ENCODE measurements at places on chromosomes 12 and 14.

DNA sequence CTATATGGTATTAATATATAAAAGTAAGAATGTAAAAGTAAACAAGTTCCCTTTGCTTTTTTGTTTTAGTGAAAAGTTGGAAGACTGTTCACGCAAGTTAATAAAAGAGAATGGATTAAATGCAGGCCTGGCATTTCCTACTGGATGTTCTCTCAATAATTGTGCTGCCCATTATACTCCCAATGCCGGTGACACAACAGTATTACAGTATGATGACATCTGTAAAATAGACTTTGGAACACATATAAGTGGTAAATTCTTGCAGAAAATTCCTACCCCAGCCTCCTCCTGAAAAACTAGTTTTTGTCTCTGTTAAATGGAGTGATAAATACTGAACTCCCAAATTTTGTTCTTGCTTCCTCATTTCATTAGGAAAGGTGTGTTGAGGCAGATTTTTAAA, 20.9 kb downstream of the METAP2 start:
- no peak for DNase-seq

- no peak for DNase-seq
Observed at GRCh38 chr14:24179294-24179960, 7.5 kb downstream of the REC8 start.

GRCh38 chr12:101995684-101996083, 66.1 kb downstream of the WASHC3 start:
- DNase-seq = no peak

- DNase-seq = no peak
Observed at GRCh38 chr14:104731320-104732294, 7.6 kb downstream of the ADSS1 start.

DNA sequence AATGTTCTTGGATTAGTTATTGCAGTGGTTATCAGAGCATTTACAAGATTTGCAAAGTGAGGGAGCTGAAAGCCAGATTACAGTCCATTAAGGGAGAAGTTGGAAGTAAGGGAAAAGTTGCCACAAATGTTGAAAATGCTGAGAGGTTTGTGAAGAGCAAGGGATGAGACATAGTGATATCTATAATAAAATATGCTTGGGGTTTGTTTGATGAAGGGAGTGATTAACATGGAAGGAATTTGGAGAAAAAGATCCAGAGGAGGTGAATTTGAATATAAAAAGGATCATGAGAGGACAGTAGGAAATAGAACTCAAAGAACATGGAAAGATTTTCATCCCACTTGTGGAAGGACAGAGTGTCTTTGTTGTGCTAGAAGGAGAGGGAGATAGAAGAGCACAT, 19.3 kb upstream of the CCER1 start:
- DNase-seq = peak; percentile 31

- no peak for DNase-seq
Observed at GRCh38 chr14:22846811-22847307, 10.5 kb downstream of the MMP14 start.

- DNase-seq = no peak
Observed at GRCh38 chr14:77098529-77099353, 683 bp downstream of the CIPC start.

GRCh38 chr12:53775478-53776145, 23.8 kb upstream of the CISTR start:
- DNase-seq = peak; percentile 73

- no peak for DNase-seq
Observed at GRCh38 chr12:95141310-95141709, 67.9 kb upstream of the NR2C1 start.

- no peak for DNase-seq
Observed at GRCh38 chr14:89457007-89457406, 40.0 kb upstream of the FOXN3 start.

GRCh38 chr12:108373111-108373510, 34.0 kb upstream of the CMKLR1 start:
- no peak for DNase-seq

DNA sequence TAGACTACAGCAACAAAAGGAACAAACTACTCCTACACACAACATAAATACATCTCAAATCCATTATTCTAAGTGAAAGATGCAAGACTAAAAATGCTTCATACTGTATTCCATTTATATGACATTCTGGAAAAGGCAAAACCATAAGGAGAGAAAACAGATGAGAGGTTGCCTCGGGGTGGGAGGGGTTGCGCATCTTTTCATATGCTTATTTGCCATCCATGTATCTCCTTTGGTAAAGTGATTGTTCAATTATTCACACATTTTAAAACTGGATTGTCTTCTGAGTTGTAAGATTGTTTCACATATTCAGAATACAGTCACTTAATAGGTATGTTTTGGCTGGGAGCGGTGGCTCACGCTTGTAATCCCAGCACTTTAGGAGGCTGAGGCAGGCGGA, 5.1 kb upstream of the TMEM263 start:
- DNase-seq = no peak

All from fibroblast of the aortic adventitia (primary cell).